ENCODE measurements at places on chromosomes 2 and 18.

- peak; percentile 20 for DNase-seq
These were observed 182.3 kb downstream of the INO80D start for GRCh38 chr2:205903549-205904129.

DNA sequence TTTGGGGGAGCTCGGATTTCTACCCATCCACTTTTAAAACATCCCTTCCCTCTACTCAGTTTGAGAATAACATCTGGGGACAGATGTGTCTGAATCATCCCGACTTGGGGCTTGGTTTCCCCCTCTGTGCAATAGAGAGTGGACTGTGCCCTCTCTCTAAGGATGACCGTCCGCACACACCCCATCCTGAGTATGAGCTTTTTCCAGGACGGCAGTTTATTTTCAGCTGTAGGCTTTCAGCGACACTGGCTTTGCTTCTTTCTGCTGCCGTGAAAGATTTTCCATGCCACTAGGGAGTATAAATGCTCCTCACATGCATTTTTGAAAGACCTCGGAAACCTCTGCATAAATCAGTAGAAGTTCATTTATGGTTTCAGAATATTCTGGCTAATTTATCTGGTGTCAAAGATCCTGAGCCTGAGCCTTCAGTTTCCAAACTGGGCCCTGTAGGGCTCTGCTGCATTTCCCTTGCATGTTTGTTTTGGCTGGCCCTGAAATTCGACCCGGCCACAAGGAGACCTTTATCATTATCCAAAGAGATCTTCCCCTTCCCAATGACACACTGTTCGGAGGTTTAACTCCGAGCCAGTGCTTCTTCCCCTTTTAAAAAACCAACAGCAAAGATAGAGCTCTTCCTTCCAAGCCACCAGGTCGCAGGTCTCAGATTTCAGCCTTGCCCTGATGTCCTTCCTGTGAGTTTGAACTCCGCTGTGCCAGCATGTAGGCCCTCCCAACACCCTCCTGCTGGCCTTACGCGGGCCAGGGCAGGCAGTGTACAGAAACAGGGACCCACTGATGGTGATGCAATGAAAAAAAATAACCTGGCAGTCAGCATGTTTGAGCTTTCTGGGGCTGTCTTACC is 53.3 kb downstream of the FECH start:
- DNase-seq = peak; percentile 7

DNA sequence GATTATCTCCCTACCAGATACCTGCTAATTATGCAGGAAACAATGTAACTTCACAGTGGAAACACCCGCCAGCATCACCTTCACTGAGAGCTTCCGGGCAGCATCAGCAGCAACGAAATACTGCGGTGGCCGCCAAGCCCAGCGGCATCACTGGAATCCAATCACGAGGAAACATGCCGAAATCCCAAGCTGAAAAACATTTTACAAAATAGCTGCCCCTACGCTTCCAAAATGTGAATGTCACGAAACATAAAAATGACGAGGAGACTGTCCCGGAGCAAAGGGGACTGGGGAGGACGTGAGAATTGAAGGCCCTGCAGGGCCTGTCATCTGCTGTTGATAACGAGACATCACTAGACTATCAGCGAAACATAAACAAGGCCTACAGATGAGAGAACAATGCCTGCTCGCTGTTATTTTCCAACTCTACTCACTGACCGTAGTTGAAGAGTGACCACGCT is 82.6 kb downstream of the HDAC4 start:
- DNase-seq = no peak

DNA sequence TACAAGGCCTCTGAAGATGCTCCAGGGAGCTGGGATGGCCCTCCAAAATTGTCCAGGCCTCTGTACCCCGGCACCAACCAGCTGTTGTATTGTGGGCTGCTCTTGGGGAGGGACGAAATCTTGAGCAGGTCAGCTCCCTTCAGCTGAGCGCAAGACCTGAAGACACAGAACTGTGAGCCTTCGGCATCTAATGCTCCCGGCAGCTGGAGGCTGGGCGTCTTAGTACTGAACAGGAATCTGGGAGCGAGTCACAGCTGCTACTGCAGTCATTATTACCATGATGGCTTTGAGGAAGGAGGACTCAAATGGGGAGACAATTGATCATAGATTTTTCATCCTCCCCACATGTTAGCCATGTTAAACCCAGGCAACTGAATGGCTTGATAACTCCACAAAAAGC is 83.0 kb upstream of the LTBP1 start:
- peak; percentile 50 for DNase-seq

DNA sequence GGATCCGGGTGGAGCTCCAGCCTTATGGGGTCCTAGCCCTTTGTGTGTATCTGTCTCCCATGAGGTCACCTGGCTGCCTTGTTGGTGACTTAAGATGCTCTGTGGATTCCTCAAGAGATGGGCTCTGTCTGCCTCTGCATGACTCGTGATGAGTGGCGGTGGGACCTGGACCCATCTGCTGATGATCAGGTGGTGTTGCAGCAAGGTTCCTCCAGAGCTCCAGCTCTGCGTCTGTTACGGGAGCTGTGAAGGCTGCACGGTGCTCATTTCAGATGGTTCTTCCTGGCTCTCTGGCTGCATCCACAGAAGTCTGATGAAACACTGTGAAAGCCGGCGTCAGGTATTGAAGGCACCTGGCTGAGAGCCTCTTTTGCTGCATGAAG is 2.4 kb downstream of the AGAP1 start:
- peak; percentile 38 for DNase-seq

DNA sequence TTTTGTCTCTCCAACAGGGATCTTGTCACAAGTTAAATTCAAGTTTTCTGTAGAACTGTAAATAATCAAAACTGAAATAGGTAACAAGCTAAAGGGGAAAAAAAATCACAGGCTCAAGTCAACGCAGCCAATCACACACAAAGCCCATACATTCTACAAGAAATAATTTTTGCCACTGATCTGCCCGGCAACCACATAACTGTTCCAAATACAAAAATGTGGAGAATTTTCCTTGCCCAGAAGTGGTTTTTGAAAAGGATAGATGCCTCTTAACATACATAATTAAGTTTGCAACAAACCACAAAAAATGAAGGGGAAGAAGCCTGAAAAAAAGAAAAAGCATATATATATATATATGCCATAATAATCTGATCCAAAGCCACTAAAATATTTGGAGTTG is 60.3 kb downstream of the FARSB start:
- DNase-seq = no peak

DNA sequence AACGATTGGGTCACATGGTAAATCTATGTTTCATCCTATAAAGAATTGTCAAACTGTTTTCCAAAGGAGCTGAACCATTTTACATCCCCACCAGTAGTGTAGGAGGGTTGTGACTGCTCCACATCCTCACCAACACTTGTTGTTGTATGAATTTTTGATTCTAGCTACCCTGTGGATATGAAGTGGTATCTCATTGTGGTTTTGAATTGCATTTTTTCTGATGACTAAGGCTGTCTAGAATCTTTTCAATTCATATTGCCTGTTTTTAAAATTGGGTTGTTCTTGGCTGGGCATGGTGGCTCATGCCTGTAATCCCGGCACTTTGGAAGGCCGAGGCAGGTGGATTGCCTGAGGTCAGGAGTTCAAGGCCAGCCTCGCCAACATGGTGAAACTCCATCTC is 44.5 kb downstream of the TXNL1 start:
- DNase-seq = peak; percentile 61
